ENCODE measurements at places on chromosomes 16 and 17.

- peak; percentile 70 for DNase-seq
These were observed 16.5 kb upstream of the EEF2K start for GRCh38 chr16:22189473-22190080.

DNA sequence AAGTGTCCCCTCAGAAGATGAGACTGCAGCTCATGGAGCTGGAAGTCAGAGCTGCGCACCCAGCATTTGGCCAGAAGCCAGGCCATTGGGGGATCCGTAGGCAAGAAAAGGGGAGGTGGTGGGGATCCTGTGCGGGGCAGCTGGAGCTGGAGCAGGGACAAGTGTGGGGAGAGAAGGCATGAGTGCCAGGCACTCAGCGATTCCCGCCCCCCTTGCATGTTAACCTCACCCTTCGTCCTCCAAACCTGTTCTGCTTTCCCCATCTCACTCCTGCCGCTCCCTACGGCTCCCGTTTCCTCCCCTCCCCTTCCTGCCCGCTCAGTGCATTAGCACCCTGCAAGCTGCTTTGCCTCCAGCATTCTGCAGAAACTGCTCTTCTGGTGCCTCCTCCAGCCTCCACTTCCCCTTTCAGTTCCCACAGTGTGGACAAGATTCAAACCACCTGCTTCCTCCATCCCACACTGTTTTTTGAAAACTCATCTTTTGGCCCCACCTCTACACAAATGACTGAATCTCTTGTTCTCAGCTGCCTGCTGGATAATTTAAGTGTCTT, 5.6 kb downstream of the ALOX15 start:
- DNase-seq: no peak

DNA sequence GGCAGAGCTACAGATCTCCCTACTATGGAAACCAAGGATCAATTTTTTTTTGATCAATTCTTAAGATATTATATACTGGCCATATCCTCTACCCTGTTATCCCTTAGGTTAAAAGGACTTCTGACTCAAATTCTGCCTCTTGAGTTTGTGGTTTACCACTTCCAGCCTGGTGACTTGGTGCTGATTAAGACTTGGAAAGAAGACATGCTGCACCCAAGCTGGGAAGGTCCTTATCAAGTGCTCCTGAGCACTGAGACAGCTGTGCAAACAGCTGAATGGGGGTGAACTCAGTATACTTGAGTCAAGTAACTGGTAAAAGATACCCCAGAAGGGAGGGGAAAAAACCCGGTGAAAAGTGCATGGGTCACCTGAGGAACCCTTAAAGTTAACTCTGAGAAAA, 20.5 kb upstream of the SPACA3 start:
- DNase-seq: no peak

DNA sequence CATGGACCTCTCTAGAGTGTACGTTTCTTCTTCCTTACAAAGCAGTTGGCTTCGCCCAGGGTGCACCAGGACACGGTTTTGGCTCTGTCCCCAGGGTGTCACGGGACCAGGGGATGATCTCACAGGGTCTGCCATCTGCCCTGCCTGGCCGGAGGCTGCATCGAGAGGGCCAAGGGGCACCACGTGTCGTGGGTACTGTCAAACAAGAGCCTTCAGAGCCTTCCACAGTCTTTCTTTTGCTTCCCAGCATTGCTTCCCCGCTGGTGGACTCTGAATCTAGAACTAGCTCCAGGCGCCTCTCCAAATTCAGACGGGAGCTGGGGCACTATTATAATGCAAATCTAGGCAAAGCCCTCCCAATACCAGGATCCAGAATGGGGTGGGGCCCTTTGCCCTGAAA, 47.9 kb downstream of the MAPT start:
- peak; percentile 79 for DNase-seq

GRCh38 chr16:87834668-87835473, 34.4 kb downstream of the SLC7A5 start:
- peak; percentile 76 for DNase-seq

DNA sequence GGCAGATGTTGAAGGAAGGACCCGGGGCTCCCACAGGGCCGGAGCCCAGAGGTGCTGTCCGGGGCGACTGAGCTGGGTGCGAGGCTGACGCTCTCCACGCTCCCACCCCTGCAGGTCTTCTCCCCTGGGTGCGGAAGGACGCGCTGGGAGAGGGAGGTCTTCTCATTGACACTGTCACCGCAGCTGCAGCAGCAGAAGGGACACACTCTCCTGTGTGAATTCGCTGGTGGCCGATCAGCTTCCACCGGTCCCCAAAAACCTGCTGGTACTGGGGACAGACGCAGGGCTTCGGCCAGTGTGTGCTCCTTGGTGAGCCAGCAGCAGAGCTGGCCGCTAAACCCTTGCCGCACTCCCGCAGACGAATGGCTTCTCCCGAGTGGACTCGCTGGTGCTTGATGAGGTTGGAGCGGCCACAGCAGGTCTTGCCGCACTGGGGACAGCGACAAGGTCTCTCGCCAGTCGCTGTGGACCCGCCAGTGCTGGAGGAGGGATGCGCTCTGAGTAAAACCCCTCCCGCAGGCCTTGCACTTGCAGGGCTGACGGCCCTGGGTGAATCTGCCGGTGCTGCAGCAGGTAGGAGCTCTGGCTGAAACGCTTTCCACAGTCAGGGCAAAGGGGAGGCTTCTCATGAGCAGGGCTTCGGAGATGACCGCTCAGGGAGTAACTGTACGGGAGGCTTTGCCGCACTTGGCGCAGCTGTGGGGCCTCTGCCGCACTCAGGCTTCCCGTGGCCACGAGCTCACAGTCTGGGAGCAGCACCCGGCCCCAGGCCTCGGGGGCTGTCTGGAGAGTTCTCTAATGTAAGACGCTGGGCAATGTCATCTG, 6.2 kb downstream of the ZNF843 start:
- no peak for DNase-seq

DNA sequence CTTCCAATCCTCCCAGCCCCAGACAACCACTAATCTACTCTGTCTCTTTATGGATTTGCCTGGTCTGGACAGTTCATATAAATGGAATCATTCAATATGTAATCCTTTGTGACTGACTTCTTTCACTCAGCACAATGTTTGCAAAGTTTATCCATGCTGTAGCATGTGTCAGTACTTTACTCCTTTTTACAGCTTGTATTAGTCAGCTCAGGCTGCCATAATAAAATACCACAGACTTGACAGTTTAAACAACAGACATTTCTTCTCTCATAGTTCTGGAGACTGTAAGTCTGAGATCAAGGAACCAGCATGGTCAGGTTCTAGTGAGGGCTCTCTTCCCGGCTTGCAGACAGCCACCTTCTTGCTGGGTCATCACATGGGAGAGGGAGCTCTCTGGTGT, 41.3 kb downstream of the GPRC5B start:
- DNase-seq: no peak

- no peak for DNase-seq
These were observed 35.6 kb upstream of the ZNF750 start for GRCh38 chr17:82875407-82875856.

DNA sequence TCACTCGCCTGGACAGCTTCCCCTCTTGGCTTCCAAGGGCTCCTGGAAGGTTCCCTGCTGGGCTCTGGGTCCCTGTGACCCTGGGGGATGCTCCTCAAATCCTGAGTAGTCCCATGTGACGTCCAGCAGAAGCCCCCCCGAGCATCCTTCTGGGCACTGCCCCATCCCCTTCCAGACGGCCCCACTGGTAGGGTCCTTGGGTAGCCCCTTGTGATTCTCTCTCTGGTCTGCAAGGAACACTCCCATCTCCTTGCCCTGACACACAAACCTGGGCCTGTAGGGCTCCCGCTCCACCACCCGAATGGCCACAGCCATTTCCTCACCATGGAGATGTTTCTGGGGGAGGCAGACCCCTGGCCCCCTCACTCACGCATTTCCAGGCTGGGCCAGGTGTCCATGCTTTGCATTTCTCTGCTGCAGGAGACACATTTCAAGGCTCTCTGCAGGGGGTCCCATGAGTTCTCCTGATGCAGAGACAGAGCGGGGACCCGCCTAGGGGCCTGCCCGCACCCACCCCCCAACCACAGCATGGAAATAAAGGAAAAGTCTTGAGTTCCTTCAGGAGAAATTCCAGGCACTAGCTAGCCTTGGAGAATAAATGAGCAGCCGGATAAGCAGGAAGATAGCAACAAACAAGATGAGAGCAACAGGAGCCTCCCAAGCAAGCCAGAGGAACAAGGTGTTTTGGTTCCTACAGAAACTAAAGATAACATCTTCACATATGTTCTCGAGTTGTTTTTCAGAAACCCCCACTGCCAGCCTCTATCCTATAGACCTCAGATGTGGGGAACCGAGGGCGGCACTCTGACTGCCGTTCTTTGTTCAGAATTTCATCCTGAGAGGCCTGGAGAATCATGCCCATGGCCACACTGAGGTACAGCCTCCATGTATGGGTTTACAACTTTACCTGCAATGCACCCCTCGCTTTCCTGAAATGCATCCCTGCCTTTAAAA, 128.8 kb downstream of the MGAT5B start:
- no peak for DNase-seq

DNA sequence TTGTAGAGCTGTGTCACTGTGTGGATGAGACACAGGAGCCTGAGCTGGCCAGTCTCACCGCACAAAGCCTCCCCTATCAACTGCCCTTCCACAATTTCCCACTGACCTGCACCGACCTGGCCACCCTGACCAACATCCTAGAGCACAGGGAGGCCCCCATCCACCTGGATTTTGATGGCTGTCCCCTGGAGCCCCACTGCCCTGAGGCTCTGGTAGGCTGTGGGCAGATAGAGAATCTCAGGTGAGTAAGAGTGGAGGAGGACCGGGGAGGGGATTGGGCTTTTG, 37.4 kb downstream of the NLRC5 start:
- no peak for DNase-seq

DNA sequence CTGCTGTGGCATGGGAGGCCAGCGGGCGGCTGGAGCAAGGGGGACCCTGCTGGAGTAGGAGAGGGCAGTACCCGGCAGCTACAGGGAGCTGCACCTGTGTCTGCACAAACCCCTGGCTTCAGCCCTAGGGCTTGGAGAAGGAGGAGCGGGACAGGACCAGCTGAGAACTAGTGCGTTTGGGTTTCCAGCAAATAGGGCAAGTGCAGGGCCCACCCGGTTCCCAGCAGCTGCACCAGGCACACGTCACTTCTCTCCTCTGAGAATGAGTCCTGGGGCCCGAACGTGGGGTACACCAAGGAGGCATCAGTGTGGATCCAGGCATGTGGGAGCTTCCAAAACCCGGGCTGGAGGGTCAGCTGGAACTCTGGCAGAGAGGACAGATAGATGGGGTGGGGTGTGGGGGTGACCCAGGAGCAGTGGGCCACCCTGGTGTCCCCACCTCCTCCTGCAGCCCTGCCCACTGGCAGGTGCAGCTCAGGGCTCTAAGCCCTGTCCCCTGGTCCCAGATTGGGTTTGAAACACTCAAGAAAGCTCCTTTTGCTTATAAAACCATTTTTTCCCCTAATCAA, 5.6 kb downstream of the C16orf89 start:
- no peak for DNase-seq

- DNase-seq: peak; percentile 91
These were observed at the start of gene TUBG2 for GRCh38 chr17:42659079-42659931. Gene TUBG2, plus strand, starts transcription at chr17:42659284. Its CDS starts 220 bp downstream, at chr17:42659504.

DNA sequence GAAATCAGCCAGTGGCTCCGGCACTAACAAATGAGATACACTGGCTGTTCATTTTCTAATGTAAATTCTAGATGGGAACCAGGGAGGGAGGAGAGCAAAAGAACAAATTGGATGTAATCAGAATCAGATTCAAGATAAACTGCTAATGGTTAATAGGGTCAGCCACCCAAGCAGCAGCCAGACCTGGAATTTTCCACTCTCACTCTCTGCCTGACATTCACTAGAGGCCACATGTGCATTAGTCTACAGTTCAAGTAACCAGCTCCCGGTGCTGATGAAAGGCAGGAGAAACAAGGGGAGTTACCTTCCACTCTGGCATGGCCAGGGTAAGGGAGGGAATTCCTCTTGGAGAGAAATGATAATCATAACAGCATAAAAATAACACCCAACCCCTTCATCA, 597.7 kb downstream of the TOX3 start:
- no peak for DNase-seq

DNA sequence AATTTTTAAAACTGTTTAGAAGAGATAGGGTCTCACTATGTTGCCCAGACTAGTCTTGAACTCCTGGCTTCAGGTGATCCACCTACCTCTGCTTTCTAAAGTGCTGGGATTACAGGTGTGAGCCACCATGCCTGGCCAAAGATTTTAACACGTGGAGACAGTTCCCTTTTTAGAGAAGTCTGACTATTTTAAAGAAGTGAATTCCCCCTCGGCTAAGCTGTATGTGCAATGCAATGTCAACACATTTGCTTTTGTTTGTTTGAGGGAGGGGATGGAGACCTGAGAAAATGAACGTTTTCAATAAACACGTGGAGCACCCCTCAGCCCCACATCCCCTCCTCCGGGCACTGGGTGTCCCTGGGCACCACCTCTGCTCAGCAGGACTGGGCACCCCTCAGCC, 14.3 kb upstream of the RNPS1 start:
- no peak for DNase-seq

DNA sequence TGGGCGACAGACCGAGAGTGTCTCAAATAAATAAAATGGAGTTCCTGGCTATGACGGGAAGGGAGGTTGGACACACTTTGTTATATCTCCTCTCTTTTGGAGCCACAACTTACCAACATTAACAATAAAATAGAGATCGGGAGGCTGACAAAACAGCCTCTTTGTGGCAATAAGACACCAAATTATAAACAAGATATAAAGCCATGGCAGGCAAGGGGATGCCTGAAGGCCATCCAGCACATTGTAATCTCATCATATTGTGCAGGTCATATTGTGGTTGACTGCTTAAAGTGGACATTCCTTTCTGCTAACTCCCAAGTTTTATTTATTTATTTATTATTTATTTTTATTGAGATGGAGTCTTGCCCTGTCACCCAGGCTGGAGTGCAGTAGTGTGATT, 59.9 kb upstream of the MGAT5B start:
- DNase-seq: no peak

DNA sequence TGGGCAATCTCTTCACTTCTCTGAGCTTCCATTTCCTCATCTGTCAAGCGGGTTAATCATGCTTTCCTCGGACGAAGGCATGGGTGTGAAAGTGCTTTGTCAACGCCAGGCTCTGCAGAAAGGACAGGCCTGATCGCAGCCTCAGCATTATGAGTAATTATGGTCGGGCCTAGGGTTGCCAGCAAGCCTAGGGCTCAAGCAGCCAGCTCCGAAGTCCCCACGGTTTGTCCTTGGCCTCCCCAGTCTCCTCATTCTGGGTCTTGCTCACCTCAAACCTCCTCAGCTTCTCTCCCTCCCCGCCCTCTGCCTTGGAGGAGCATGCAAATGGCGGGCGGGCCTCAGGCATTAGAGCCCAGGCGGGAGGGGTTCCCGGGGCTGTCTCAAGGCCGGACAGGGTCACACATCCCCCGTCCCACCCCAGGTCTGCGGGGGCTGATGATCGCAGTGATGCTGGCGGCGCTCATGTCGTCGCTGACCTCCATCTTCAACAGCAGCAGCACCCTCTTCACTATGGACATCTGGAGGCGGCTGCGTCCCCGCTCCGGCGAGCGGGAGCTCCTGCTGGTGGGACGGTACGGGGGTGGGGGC, 10.2 kb upstream of the FAM83G start:
- DNase-seq: peak; percentile 13

DNA sequence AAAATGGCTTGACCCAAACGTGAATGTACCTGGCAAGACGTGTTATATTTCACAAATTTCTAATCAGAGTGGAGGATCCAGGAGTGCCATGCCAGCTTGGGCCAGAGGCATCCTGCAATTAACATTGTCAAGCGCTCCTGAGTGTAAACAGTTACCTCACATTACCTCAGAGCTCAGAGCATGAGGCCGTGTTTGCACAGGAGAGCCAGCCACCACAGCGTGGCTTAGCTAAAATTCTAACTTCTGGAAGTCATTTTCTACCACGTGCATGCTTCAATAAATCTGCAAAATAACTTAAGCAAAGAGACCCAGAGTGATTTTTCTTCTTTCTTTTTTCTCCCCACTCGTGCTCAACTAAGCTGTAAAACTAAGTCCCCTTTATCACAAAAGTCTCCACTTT, 769.0 kb downstream of the KCNJ2 start:
- no peak for DNase-seq

- DNase-seq: no peak
These were observed 1.5 kb downstream of the ATXN7L3 start for GRCh38 chr17:44197980-44198720.
